ENCODE measurements at places on chromosomes 6 and 20. TPM values are rescaled to one million over a fixed set of nuclear protein-coding genes. Genes with fewer than 3 reads are reported as not detected.

Gene TMEM30A
- 136 TPM for total RNA-seq

Gene C20orf141
- total RNA-seq, result not detected

Gene BCAS4
- 2.7 TPM for total RNA-seq

Gene SIRPD
- not detected for total RNA-seq

Gene ZGPAT
- total RNA-seq, result 11.8 TPM

Gene KIFC1
- not detected for total RNA-seq

Gene JAG1
- total RNA-seq, result 39.2 TPM

Gene COL9A3
- total RNA-seq, result 0.98 TPM

Gene BANF2
- total RNA-seq, result not detected

Gene TGM3
- total RNA-seq, result 0.08 TPM

Gene PLN
- total RNA-seq, result 0.27 TPM

Gene NRN1
- 0.65 TPM for total RNA-seq

Gene NKX2-2
- not detected for total RNA-seq

Gene HEY2
- 0.25 TPM for total RNA-seq

Gene SIRPA
- total RNA-seq, result 18.3 TPM

Gene BPIFB2
- not detected for total RNA-seq

Gene HLA-DOA
- total RNA-seq, result not detected

Gene ADGRB3
- total RNA-seq, result 1.4 TPM

Gene OXT
- not detected for total RNA-seq

All from fibroblast of the aortic adventitia (primary cell).